ENCODE measurements at places on chromosomes 6 and 20.

- DNase-seq: no peak
Observed at GRCh38 chr6:7996538-7997111, 67.6 kb downstream of the BLOC1S5 start.

DNA sequence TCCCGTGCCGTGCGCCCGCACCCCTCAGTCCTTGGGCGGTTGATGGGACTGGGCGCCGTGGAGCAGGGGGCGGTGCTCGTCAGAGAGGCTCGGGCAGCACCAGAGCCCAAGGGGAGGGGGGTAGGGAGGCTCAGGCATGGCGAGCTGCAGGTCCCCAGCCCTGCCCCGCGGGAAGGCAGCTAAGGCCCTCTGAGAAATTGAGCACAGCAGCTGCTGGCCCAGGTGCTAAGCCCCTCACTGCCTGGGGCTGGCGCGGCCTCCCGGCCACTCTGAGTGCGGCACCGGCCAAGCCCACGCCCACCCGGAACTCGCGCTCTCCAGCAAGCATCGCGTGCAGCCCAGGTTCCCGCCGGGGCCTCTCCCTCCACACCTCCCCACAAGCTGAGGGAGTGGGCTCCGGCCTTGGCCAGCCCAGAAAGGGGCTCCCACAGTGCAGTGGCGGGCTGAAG is 16.4 kb downstream of the SOX4 start:
- no peak for DNase-seq

DNA sequence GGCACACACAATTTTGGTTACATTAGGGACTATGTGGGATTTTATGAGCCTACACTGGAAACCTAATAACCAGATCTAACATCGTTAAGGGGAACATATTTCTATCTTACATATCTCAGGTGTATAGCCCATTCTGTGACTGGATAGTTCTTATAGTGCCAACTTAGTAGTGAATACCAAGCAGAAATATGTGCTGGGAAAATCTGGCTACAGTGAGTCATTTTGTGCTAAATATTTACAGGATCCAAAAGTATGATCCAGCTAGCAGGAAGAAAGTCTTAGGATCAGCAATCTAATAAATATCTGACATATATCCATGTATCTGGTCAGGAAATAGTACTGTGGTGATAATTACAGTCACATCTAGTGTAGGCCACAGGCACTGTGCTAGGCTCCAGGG is 94.6 kb upstream of the INSM1 start:
- no peak for DNase-seq

GRCh38 chr20:45592574-45593189 is 13.6 kb upstream of the WFDC8 start:
- no peak for DNase-seq
